ENCODE measurements at places on chromosomes 7 and 10.

DNA sequence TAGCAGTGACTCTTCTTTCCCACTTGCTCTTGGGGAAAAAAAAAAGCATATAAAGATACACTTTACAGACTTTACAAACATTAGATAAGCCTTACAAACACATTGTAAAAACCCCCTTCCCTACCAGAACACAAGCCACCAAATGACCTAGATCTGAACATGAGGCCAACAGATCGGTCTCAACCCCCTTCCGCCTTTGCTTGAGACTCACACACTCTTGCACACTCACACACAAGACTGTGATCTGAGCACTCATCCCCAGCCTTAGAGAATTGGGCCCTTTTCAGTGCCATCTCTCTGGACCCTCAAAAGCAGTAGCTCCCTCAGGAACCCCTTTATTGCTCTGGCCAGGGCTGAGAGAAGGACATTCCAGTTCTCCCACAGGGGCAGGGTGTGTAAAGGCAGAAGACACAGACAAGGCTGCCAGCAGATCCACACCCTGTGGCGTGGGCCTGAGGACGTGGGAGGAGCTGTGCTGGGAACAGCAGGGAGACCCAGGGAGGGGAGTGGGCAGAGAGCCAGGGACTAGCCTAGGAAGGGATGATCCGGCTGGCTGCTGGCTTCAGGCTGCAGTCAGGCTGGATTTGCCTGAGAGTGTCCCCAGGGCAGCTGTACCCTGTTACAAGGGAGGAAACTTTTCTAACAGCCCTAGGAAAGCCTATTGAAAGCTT is 206.7 kb downstream of the KIAA1217 start:
- DNase-seq = no peak

- DNase-seq = no peak
Observed at GRCh38 chr10:9229702-9230244, 1175.3 kb downstream of the GATA3 start.

DNA sequence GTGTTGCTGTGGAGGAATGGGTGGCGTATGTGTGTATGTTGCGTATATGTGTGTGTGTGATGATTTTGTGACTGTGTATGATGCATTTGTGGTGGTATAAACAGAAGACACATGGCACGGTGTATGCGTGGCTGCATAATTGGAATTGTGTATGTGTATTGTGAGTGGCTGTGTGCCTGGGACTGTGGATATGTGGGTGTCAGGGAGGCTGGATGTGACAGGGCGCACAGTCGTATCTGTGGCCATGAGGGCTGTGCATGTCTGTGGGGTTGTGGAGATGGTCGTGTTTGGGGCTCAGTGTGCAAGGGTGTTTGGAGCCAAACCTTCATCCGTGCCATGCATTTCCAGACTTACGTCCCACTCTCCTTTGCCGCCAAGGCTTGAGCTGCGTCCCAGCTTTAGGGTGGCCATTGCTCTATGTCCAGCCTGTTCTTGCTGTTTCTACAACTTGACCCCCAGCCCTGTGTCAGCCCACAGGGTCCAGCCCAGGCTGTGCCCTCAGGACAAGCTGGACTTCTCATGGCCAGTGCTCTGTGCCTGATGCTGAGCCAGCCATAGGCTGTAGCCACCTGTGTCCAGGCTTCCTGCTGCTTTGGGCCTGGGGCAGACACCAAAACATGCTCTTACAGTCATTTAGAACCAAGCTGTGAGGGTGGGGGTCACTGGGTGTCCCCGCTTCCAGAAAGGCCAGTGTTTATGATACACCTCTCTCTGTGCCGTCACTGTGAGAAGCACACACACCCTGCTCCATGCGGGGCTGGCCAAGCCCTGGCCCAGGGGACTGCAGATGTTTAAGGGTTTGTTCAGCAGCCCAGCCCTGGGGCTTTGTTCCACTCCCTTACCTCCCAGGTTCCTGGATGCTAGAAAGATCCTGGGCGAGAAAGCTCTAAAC is 127.6 kb downstream of the NEURL1 start:
- DNase-seq = no peak

- no peak for DNase-seq
Observed at GRCh38 chr10:26970667-26971066, 109.9 kb upstream of the ABI1 start.

GRCh38 chr7:105118612-105119600 is 104.9 kb downstream of the KMT2E start:
- no peak for DNase-seq

- peak; percentile 25 for DNase-seq
Observed at GRCh38 chr10:15744217-15744865, 24.6 kb upstream of the ITGA8 start.

GRCh38 chr10:110304394-110304779 is 333 bp downstream of the SMNDC1 start:
- no peak for DNase-seq

DNA sequence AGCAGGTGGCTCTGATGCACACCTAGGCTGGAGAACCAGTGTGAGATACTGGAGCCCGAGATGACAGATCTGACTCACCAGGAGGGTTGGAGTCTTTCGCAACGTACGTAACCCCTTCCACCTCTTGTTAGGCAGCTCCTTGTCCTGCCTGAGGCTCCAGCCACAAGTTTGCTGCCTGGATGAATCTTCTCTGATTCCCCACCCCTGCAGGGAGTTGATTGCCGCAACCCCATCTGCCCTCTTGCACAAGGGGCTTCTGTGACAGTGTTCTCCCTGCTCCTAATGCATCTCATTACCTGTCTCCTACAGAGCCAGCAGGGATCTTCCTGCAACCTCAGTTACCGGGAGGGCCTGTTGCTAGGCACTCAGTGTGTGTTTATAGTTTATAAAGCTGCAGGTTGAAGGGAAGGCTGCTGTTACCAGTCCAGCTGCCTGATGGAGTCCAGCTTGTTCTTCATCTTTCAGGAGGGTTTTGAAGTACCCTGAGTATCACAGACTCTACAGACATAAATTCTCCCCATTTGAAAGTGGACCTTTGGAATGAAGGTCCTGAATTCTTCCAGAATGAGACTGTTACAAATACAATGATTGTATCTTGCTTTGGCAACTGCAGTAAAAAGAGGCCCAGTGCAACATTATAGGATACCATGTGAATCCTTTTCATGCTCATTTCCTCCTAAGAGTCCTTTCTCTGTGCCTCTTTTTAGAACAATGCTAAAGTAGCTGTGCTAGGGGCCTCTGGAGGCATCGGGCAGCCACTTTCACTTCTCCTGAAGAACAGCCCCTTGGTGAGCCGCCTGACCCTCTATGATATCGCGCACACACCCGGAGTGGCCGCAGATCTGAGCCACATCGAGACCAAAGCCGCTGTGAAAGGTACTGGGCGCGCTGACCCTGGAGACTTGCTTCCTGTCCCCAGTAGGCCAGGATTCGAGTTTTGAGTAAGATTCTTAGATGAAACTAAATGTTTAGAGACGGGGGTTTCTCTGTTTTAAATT is 6.5 kb downstream of the MDH2 start:
- DNase-seq = no peak

- no peak for DNase-seq
Observed at GRCh38 chr10:62084451-62084850, 183.0 kb downstream of the ARID5B start.

DNA sequence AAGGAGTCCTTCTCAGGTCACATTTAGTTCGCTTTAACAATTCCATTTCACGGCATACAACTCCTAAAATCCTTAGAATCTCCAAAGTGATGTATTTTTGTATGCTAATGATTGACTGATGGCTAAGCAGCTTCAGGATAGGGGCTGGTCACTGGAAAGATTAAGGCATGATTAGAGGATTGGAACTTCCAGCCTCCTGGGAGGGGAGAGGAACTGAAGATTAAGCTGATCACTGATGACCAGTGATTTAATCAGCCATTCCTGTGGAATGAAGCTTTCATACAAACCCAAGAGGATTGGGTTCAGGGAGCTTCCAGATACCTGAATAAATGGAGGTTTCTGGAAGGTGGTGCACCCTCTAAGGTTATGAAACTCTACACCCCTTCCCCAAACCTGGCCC is 123.9 kb upstream of the CDK13 start:
- DNase-seq = no peak

GRCh38 chr10:76736815-76737618 is 900.6 kb downstream of the KCNMA1 start:
- DNase-seq = no peak

DNA sequence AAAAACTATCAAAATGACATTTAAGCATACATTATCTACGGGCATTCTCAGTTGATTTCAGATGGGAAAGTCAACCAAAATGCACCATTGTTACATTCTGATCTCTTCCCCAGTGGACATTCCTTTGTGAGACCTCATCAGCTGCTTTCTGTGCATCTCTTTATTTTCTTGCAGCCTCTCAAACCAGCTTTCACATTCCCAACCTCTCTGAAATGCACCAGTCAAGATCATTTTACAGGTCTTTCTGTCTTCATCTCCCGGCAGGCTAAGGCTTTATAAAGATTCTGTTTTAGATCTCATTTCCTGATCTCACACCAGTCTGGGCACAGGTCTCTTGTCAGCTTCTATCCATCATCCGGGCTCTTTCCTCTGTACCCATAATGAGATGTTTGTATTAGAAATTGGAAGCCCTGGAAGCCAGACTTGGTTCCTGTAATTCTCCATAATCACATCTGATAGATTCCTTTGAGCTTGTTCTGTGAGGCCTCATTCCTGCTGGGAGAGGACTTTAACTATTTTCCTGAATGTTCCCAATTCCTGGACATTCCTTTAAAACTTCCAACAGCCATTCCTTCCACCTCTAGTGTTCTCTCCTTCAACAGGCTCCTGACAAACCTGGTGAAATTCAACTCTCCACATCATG is 44.3 kb upstream of the ARL4A start:
- DNase-seq = no peak

- DNase-seq = no peak
Observed at GRCh38 chr7:17690030-17690429, 250.3 kb downstream of the SNX13 start.

GRCh38 chr7:2978408-2978807 is 65.3 kb downstream of the CARD11 start:
- DNase-seq = peak; percentile 94

- no peak for DNase-seq
Observed at GRCh38 chr7:105941596-105941995, 21.5 kb upstream of the CDHR3 start.

DNA sequence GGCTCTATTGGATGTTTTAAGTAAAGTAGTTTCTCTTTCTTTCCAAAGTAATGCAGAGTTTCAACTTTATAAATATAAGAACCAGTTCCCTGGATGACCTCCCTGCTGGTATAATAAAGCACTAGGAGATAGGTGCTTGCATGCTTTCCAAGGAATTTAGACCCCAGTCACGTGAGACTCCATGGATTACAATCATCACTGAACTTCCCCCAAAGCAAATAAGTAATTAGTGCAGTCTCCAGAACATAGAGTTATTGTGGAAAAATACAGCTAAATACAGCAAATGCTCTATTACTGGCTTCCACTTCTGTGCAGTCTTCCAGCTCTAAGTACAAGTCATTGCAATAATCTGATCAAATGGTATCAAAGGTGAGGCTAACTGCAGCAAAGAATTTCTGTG is 220.2 kb upstream of the STEAP1 start:
- no peak for DNase-seq

GRCh38 chr10:90602862-90603610 is 254.8 kb downstream of the HTR7 start:
- DNase-seq = no peak

GRCh38 chr7:68718097-68718551 is 880.2 kb upstream of the AUTS2 start:
- no peak for DNase-seq

GRCh38 chr7:126689037-126689436 is 563.7 kb downstream of the GRM8 start:
- no peak for DNase-seq

DNA sequence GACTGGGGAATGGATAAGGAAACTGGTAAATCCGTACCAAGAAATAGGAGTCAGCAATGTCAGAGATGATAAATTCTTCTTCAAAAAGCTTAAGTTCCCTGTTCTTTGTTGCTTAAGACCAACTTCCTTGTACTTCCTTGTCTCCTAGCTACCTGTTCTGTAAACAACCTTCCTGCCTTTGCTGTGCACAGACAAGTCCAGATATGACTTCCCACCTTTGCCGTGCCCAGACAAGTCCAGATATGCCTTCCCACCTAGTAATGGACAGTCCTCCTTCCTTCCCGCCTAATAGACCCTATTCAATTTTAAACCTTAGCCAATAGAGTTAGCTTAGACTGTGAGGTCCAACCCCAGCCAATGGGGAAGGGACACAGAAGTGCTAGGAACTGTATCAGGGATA is 2.5 kb upstream of the ZNF33A start:
- no peak for DNase-seq

DNA sequence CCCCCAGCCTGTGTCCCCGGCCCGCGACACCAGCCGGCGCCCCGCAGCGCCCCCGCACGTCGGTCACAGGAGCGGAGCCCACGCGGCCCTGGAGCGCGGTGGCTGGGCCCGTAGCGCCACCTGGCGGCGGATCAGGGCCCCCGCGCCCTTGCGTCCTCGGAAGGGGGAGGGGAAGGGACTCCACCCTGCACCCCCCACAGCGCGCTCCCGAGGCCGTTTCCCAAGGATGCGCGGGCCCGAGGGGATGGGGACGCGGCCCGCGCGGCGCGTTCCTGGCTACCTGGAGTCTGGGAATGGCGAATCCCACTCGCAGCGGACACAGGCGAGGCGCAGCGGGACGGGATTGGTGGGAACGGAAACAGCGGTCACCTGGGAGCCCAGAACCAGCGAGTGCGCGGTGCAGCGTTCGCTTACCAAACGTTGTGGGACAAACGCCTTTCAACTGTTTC is 23.8 kb upstream of the MKI67 start:
- DNase-seq = peak; percentile 79

DNA sequence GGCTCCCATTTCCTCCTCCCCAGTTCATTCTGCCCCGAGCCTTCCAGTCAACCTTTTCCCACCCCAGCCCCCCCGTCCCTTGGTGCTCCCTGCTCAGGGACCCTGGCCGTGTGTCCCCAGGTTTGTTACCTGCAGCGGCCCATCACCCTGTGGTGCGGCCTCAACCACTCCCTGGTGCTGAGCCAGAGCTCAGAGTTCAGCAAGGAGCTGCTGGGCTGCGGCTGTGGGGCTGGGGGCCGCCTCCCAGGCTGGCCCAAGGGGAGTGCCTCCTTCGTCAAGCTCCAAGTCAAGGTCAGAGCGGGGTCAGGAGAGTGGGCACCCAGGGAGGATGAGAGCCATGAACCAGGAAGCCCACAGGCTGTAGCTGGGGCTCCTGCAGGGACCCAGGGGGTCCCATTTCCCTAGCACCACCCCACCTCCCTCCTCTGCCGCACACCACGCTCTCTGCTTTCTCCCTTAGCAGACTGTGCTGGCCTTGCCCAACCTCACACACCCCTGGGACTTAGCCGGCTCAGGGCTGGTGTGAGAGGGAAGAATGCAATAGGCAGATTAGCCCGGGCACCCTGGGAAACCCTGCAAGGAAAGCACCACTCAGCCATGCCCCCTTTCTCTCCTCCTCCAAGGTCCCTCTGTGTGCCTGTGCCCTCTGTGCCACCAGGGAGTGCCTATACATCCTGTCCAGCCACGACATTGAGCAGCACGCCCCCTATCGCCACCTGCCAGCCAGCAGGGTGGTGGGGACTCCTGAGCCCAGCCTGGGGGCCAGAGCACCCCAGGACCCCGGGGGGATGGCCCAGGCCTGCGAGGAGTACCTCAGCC is 2.0 kb upstream of the PCOLCE start:
- DNase-seq = no peak

- DNase-seq = no peak
Observed at GRCh38 chr10:77915319-77916105, 11.0 kb downstream of the DLG5 start.

- no peak for DNase-seq
Observed at GRCh38 chr10:73287441-73287840, 35.0 kb upstream of the MRPS16 start.

Data from activated naive CD4-positive, alpha-beta T cell treated with anti-CD3 and anti-CD28 coated beads, Interleukin-2, amount 50 U/mL, for 16 hours (primary cell).